ENCODE measurements at places on chromosomes 13 and 19. TPM values are rescaled to one million over a fixed set of nuclear protein-coding genes. Genes with fewer than 3 reads are reported as not detected.
A peak's percentile ranks its signal among the peaks of the same experiment; 100 is the strongest.

DNA sequence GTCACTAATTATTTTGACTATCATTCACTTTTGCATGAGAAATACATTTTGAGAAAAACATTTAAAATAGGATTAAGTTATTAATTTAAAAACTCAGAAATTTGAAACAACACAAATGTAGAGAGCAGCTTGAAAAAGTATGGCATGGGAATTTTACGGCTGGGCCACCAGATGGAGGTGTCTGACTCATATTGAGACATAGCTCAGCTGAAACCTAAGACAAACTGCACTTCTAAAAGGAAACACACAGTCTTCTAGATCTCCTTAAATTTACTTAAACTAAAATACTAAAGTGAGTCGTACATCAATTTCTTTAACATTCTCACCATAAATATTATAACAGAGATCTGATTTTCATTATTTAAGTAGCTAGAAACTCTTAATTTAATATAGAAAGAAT, 41.9 kb upstream of the POSTN start:
- no peaks in the 10 kb centered on the region for H3K4me1 ChIP-seq
- H3K36me3 ChIP-seq = no peaks in the 10 kb centered on the region
- no peaks in the 10 kb centered on the region for H3K27me3 ChIP-seq
- no peak overlapping the region for H3K4me3 ChIP-seq

DNA sequence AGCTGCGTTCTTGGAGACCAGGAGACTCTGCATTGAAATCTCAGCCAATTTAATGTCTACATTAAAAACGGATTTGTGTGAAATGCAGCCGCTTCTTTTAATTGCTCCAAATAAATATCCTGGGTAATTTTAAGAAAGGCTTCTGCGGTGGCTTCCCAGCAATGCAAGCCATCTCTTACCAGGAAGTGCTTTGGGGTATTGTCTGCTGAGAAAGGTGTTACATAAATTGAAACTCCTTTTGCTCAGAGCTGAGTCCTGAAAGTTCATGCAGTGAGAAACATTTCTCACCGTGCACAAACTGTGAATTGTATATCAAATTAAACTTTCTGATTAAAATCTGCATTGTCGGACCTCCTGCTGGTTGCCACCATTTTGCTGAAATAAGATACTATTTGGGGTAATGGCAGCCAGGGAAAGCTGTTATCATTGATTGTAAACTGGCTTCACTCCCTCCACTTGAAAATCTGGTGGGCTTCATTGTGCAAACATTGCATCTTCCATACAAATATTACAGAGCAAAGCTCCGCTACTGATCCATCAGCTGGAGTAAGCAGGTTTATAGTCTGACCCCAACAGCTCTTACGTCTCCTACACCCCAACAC, 59.5 kb downstream of the ZIC5 start:
- no peak overlapping the region for H3K4me3 ChIP-seq
- no peaks in the 10 kb centered on the region for H3K4me1 ChIP-seq
- H3K36me3 ChIP-seq = no peaks in the 10 kb centered on the region
- peaks cover 4% of the 10 kb centered on the region for H3K27me3 ChIP-seq

GRCh38 chr13:109881961-109882558, 95.7 kb upstream of the IRS2 start:
- H3K27me3 ChIP-seq = no peaks in the 10 kb centered on the region
- no peak overlapping the region for H3K4me3 ChIP-seq
- no peaks in the 10 kb centered on the region for H3K36me3 ChIP-seq
- no peaks in the 10 kb centered on the region for H3K4me1 ChIP-seq
- no peak for DNase-seq

DNA sequence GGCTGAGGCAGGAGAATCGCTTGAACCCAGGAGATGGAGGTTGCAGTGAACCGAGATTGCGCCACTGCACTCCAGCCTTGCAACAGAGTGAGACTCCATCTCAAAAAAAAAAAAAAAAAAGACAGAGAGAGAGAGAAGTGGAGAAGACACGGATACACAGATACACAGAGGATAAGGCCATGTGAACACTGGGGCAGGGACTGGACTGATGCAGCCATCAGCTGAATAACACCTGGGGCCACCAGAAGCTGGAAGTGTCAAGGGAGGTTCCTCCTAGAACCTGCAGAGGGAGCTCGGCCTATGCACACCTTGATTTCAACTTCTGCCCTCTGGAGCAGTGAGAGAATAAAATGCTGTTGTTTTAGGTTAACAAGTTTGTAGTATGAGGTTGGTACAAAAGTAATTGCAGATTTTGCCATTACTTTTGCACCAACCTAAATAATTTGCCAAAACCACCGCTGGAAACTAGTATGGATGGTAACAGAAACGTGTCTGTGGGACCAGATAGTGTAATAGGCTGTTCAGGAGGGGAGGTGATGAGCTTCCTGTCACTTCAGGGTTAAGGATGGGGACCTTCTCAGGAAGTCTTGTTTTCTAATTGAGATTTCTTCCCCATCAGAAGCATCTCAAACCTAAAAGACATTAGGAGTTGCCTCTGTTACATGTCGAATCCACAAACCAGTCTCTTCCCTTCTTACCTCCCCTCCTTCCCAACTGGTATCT, 36.4 kb upstream of the IGSF23 start:
- no peak for DNase-seq
- H3K4me1 ChIP-seq = no peaks in the 10 kb centered on the region
- H3K36me3 ChIP-seq = no peaks in the 10 kb centered on the region
- no peak overlapping the region for H3K4me3 ChIP-seq
- H3K27me3 ChIP-seq = no peaks in the 10 kb centered on the region

DNA sequence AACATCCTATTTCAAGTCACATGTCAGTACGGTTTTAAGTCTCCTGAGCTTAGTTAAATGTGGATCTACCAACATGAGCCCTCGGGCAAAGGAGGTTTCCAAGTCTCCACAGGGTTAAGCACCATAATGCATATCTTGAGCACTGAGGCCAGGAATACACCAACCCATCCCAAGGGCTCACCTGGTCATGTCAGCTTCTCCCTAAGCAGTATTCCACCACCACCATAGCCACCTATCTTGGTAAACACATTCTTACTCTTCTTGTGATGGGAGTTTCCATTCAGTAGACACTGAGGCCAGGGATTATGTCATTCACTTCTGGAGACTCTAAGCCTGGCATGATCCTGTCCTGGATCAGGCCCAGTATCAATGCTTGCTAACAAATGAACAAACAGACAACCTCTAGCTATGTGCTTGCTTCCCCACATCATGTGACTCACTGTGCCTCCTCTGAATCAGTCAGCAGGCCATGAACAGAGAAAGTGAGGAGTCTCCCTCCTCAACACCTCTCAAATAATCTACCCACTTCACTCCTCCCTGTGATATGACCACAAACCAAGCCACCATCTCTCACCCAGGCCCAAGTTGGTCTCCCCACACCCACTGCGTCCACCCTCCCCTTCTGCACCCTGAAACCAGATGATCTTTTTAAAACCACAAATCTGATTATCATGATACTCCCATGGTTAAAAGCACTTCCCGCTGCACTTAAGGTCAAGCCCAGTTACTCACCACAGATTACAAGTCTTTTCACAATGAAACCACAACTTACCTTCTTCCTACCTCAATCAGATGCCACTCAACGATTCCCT, 5.8 kb downstream of the PEG3 start:
- H3K4me1 ChIP-seq = no peaks in the 10 kb centered on the region
- H3K4me3 ChIP-seq = no peak overlapping the region
- no peak overlapping the region for H3K27ac ChIP-seq

- no peaks in the 10 kb centered on the region for H3K4me1 ChIP-seq
- H3K27ac ChIP-seq = no peak overlapping the region
- H3K4me3 ChIP-seq = no peak overlapping the region
- H3K27me3 ChIP-seq = no peaks in the 10 kb centered on the region
Measured at GRCh38 chr13:33728271-33729037, 89.5 kb upstream of the RFC3 start.

DNA sequence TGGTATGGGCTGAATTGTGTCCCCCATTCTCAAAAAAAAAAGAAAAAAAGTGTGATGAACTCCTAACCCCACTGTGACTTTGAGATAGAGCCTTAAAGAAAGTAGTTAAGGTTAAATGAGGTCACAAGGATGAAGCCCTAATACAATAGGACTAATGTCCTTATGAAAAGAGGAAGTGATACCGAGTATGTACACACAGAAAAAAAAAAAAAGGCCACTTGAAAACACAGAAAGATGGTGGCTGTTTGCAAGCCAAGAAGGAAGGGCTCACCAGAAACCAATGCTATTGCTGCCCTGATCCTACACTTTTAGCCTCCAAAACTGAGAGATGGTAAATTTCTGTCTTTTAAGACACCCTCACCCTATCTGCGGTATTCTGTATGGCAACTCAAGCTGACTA, 955.6 kb downstream of the PCDH17 start:
- no peaks in the 10 kb centered on the region for H3K36me3 ChIP-seq
- no peak overlapping the region for H3K4me3 ChIP-seq
- no peaks in the 10 kb centered on the region for H3K4me1 ChIP-seq
- no peak overlapping the region for H3K27ac ChIP-seq
- DNase-seq = no peak

DNA sequence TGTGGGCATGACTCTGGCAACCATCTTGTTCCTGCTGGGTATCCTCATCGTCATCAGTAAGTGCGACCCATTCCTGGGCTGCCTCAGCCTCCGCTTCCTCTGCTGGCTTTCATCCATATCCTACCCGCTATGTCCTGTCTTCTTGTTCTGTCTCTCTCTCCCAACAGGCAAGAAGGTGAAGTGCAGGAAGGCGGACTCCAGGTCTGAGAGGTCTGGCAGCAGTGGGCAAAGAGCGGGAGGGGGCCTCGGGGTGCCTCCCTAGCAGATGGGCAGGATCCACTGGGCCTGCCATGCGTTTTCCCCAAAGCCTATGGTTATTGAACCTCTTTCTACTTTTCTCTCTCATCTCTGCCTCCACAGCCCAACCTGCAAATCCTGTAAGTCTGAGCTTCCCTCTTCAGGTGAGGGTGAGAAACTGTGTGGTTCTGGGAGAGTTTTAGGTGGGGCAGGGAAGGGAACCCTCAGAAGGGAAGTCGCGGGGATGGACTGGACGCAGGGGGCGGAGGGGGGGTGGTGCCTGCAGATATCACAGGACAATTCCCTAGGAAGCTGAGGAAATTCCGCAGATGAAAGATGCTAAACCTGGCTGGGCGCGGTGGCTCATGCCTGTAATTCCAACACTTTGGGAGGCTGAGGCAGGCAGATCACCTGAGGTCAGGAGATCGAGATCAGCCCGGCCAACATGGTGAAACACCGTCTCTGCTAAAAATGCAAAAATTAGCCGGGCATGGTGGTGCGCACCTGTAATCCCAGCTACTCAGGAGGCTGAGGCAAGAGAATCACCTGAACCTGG, 3.1 kb upstream of the FXYD5 start:
- no peaks in the 10 kb centered on the region for H3K4me1 ChIP-seq
- H3K36me3 ChIP-seq = no peaks in the 10 kb centered on the region
- DNase-seq = peak; percentile 30
- no peak overlapping the region for H3K4me3 ChIP-seq
- no peaks in the 10 kb centered on the region for H3K27me3 ChIP-seq

DNA sequence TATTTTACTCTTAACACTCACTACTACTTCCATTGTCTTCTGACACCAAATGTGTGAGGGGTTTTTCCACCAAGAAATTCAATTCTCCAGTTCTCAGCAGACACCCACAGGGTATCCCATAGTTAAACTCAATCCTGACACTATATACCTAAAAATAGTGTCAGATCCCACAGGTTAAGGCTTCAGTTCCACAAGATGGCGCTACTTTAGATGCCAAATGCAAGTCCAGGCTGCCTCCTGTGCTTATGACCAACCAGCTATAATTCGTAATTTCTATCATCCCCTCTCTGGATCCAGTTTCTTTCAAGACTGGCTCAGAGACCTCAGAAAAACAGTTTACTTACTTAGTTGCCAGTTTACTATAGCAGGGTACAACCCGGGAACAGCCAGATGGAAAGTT, 1146.2 kb upstream of the SPRY2 start:
- no peak overlapping the region for H3K4me3 ChIP-seq
- DNase-seq = no peak
- H3K36me3 ChIP-seq = no peaks in the 10 kb centered on the region
- H3K4me1 ChIP-seq = no peaks in the 10 kb centered on the region

DNA sequence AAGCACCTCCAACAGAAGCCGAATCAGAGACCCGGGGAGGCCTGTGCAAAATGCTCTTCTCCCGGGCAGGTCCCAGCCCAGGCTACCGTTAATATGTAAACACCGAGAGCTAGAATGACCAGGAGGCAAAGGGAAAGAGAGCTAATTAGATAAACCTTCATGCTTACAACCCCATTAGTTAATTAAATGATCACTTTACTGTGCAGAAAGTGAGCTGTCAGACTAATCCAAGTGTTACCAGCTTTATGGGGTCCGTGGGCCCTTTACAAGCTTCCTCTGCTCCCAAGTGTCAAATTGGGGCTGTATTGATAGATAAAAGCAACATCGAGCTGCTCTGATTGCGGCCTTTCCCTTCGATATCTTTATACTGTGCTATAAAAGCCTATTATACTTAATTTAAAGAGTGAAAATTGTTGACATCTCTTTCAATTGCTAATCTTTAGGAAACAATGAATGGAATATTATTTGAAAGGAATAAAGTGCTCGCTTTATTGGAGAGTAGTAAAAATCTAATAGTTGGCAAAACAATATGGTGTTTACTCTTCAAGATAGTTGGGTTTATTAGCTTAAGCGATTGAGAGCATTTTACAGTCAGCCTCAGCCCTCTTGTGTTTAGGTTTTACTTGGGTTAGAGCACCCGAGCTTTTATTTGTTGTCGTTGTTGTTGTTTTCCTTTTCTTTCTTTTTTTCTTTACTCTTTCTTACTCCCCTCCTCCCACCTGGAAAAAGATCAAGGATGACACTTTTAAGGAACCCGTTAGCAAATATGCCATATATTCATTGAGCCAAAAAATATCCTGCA, 189.3 kb upstream of the GPR12 start:
- no peak overlapping the region for H3K27ac ChIP-seq
- DNase-seq = no peak
- no peaks in the 10 kb centered on the region for H3K27me3 ChIP-seq
- H3K36me3 ChIP-seq = no peaks in the 10 kb centered on the region
- H3K4me1 ChIP-seq = no peaks in the 10 kb centered on the region
- no peak overlapping the region for H3K4me3 ChIP-seq

GRCh38 chr13:42885325-42885724, 103.9 kb downstream of the FAM216B start:
- no peaks in the 10 kb centered on the region for H3K27me3 ChIP-seq
- H3K4me3 ChIP-seq = no peak overlapping the region
- H3K4me1 ChIP-seq = no peaks in the 10 kb centered on the region
- no peak overlapping the region for H3K27ac ChIP-seq

DNA sequence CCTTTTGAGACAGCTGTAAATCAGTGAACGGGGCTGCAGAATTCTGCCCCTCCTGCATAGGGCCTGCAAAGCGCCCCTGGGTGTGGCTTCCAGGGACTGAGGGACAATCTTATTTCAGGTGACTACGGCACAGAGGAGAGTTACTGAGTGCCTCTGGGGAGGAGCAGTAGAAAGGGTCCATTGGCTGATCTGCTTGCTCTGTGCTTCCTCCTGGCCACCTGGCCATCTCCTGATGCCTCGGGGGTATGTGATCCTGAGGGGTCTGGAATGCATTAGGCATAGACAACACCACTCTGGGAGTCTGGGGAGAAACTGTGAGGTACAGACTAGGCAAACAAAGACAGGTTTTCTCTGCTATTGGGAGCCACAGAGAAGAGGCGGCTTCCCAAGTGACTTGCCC, 2.8 kb downstream of the KCTD15 start:
- no peaks in the 10 kb centered on the region for H3K27me3 ChIP-seq
- H3K4me1 ChIP-seq = no peaks in the 10 kb centered on the region
- H3K36me3 ChIP-seq = no peaks in the 10 kb centered on the region
- no peak for DNase-seq
- H3K4me3 ChIP-seq = no peak overlapping the region

Gene CFAP97D2
- not detected for total RNA-seq

Gene FCGBP
- total RNA-seq = 790 TPM

Gene PCDH9
- total RNA-seq = 6.3 TPM

Gene WDR87
- not detected for total RNA-seq

Gene FGF21
- not detected for total RNA-seq

Gene BBC3
- 8.0 TPM for total RNA-seq
